ENCODE measurements at places on chromosomes 3 and 15. TPM values are rescaled to one million over a fixed set of nuclear protein-coding genes. Genes with fewer than 3 reads are reported as not detected.

DNA sequence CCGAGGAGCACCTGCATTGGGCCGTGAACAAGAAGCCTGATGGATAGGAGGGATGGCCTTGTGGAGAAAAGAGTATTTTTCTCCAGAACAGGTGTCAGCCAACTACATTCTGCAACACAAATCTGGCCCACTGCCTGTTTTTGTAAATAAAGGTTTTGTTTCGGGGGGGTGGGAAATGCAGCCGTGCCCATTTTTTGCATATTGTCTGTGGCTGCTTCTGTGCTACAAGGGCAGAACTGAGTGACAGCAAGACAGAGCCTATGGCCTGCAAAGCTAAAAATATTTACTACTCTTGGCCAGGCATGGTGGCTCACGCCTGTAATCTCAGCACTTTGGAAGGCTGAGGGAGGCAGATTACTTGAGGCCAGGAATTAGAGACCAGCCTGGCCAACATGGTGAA is 95.9 kb upstream of the AKAP13 start:
- H3K27ac ChIP-seq = no peak overlapping the region
- DNase-seq = no peak
- H3K27me3 ChIP-seq = no peaks in the 10 kb centered on the region
- no peaks in the 10 kb centered on the region for H3K4me1 ChIP-seq
- H3K36me3 ChIP-seq = no peaks in the 10 kb centered on the region

DNA sequence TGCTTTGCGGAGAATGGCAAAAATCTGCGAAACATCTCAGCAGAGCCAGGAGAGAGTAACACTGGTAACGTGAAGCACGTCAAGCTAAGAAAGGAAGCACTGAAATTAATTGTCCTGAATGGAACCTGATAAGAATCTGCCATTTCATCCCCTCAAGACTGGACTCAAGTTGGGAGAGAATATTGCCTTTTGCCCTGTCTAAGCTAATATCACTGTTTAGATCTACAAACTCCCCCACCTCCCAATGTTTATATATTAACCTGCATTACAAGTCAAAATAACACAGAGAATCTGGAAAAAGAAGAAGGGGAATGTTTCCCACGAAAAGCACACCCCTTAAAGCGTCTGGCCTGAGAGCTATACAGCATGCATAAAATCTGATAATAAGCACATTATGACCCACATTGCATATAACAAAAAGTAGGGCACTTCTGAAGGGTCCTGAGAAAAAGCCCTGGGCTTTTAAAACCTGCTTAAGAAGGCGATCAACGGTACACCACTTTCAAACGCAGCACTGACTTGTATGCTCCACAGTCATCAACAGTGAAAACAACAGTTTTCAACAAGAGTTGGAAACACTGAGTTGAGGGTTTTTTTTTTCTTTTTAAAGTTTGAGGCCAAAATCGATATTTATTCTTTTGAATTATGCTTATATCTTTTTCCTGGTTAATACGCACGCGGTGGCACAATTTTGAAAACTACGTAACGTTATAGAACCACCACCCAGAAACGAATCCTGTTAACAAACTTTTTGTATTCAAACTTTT is 1.4 kb upstream of the KAT2B start:
- H3K27ac ChIP-seq = peak overlapping the region; percentile 94
- H3K4me3 ChIP-seq = peak overlapping the region; percentile 88
- peaks cover 6% of the 10 kb centered on the region for H3K4me1 ChIP-seq

- no peak overlapping the region for H3K27ac ChIP-seq
- DNase-seq = peak; percentile 73
- no peak overlapping the region for H3K4me3 ChIP-seq
- H3K27me3 ChIP-seq = no peaks in the 10 kb centered on the region
Observed at GRCh38 chr15:52318729-52319500, 23.3 kb upstream of the MYO5C start.

- no peaks in the 10 kb centered on the region for H3K27me3 ChIP-seq
- DNase-seq = no peak
- H3K4me3 ChIP-seq = peak overlapping the region; percentile 87
- peak overlapping the region; percentile 76 for H3K27ac ChIP-seq
Observed at GRCh38 chr15:64163659-64164362, 989 bp upstream of the PPIB start.

- DNase-seq = no peak
- H3K36me3 ChIP-seq = no peaks in the 10 kb centered on the region
- no peak overlapping the region for H3K27ac ChIP-seq
Observed at GRCh38 chr3:173889596-173889995, 492.1 kb downstream of the NLGN1 start.

DNA sequence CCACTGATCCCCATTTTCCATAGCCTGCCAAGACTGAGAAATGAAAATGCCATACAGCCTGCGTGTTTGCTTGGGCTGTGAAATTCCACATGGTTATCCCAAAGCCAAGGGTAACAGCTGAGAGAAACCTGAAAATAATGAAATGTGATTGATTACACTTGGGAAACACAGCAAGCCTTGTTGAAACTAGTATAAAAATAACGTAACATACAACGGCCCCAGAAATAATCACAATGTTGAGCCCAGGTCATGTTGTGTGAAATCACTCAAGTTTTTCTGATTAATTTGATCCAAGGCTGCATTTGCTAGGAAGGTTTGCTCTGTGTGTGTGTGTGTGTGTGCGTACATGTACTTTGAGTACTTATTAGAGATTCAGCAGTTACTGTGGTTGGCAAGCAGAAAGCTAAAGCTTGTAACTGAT is 269.0 kb downstream of the OXSM start:
- H3K27ac ChIP-seq = no peak overlapping the region
- H3K27me3 ChIP-seq = no peaks in the 10 kb centered on the region
- no peaks in the 10 kb centered on the region for H3K36me3 ChIP-seq
- DNase-seq = no peak

- no peak overlapping the region for H3K27ac ChIP-seq
- no peaks in the 10 kb centered on the region for H3K4me1 ChIP-seq
- H3K4me3 ChIP-seq = no peak overlapping the region
- DNase-seq = no peak
- no peaks in the 10 kb centered on the region for H3K36me3 ChIP-seq
- no peaks in the 10 kb centered on the region for H3K27me3 ChIP-seq
Observed at GRCh38 chr3:54968546-54969172, 40.8 kb upstream of the LRTM1 start.

GRCh38 chr15:73578026-73578425 is 55.2 kb downstream of the NPTN start:
- no peaks in the 10 kb centered on the region for H3K27me3 ChIP-seq
- no peaks in the 10 kb centered on the region for H3K36me3 ChIP-seq

- no peaks in the 10 kb centered on the region for H3K36me3 ChIP-seq
- H3K4me1 ChIP-seq = no peaks in the 10 kb centered on the region
- no peak for DNase-seq
- no peaks in the 10 kb centered on the region for H3K27me3 ChIP-seq
- H3K4me3 ChIP-seq = no peak overlapping the region
- no peak overlapping the region for H3K27ac ChIP-seq
Observed at GRCh38 chr3:50068134-50068533, 20.6 kb upstream of the RBM5 start.

- no peaks in the 10 kb centered on the region for H3K36me3 ChIP-seq
- no peaks in the 10 kb centered on the region for H3K4me1 ChIP-seq
- no peak overlapping the region for H3K4me3 ChIP-seq
- no peaks in the 10 kb centered on the region for H3K27me3 ChIP-seq
- no peak for DNase-seq
- H3K27ac ChIP-seq = no peak overlapping the region
Observed at GRCh38 chr15:69170597-69170996, 10.2 kb downstream of the GLCE start.

DNA sequence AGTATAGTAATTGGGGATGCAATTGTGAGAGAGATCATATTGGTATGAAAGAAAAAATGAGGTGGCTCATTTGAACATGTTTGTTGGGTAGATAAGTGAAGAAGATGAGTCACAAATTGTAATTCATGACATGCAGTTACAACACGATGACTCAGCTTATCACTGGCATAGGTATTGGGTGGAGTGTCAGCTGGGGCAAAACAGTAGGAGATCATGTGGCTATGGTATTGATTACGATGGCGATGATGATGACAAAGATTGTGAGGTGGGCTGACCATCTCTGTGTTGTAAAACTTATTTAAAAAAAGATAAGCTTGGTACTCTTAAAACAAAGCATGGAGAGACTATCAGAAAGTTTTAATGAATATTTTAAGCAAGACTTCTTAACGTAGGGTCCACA is 11.6 kb upstream of the DPH6 start:
- no peak overlapping the region for H3K27ac ChIP-seq
- no peaks in the 10 kb centered on the region for H3K27me3 ChIP-seq
- DNase-seq = no peak
- H3K4me1 ChIP-seq = no peaks in the 10 kb centered on the region
- H3K4me3 ChIP-seq = no peak overlapping the region

DNA sequence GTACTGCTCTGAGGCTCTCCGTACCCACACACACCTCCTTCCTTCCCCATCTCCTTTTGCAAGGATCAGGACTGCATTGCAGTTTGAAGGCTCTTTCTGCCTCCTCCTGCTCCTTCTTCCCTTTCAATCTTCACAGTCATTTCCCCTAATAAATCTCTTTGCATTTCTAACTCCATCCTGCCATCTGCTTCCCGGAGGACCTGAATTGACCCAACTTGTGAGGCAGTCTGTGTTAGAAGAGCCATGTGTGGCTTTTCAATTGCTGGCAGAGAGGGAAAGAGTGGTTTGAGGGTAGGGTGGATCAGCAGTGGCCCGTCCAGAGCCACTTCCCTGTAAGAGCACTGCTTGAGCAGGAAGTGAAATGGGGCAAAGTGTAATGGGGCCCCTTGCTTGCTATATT is 35.8 kb downstream of the ANAPC13 start:
- H3K27me3 ChIP-seq = no peaks in the 10 kb centered on the region
- H3K27ac ChIP-seq = no peak overlapping the region

Gene ELL3
- total RNA-seq = 9.0 TPM

Gene GOLGA6A
- not detected for total RNA-seq

Measured in breast epithelium (tissue), 4 donors.